ENCODE measurements at places on chromosomes 2 and 18.

DNA sequence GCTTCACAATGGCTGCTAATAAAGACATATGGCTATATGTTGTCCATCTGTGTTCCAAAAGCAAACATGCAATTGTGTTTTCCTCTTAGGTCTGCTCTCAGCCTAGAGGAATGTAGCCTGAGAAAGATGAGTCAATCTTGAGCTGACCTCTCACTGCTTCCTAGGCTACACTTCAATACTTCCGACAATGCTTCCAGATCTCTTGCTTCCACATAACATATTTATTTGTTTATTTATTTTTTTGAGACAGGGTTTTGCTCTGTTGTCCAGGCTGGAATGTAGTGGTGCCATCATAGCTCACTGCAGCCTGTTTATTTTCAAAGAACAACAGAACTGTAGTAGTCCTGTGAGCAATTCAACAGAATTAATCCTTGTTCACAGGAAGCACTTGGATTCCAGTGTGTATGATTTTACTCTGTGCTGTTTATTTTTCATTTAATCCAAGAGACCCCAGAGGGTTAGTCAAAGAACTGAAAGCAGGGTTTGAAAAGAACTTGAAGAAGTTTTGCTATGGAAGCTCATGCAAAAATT is 437.9 kb downstream of the TXNL1 start:
- no peak for DNase-seq

GRCh38 chr2:47629501-47630460 is 153.2 kb upstream of the MSH6 start:
- DNase-seq: no peak

DNA sequence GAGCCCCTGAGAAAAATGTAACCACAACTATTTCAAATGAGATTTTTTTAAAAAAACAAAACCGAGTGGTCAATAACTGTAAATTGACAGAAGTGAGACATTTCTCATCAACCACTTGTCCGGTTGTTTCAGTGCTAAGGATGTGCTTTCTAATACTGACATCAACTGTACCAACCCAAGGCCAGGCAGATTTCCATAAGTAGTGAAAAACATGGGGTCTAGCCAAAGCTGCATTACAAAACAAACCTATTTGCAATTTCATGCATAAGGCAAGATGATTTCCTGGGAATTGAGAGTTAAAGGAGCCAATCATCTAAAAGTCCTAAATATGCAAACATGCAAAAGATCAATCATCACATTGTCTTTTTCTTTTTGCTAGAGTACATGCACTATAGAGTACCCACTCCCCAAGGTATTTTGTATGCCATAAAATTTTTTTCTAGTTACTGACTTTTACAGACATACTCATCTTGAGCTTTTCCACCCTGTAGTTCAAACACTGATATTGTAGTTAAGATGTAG is 22.6 kb downstream of the HNRNPLL start:
- no peak for DNase-seq

GRCh38 chr2:156116113-156116512 is 216.4 kb downstream of the NR4A2 start:
- no peak for DNase-seq

GRCh38 chr2:26590508-26590907 is 50.7 kb downstream of the CIB4 start:
- no peak for DNase-seq

GRCh38 chr2:32289165-32289999 is 11.7 kb downstream of the YIPF4 start:
- no peak for DNase-seq

- no peak for DNase-seq
Measured at GRCh38 chr2:134247679-134248078, 6.2 kb upstream of the MGAT5 start.

DNA sequence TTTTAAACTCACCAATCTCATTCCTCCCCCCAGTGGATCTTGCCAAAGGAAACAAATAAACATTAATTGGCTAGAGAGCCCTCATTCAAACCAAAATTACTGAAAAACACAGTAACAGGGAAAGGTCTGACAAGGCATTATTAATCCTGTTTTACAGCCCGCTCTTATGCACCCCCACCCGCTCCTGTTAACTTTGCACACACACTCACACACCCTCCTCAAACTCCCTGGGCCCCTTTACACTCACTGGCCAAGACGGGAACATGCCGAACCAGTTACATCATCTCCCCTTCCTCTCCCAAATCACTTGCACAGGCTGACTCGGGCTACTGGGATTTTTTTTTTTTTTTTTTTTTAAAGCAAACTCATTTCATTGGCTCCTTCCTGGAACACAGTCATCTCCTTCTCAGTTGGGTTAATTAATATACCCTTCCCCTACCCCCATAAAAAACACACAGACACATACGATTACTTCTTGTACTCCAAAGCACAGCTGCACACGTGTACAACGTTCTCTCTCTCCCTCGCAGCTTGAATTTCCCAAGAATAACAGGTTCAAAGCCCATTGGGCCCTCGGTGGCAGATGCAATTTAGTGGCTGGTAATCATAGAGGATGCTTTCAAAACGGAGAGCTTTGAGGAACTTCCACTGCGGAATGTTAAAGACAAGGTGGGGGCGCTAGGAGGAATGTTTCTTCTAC is 31.8 kb downstream of the KLF7 start:
- DNase-seq: no peak
